Right atrium auricular region (tissue), 2 donors: ENCODE measurements at places on chromosomes 1 and 21. TPM values are rescaled to one million over a fixed set of nuclear protein-coding genes. Genes with fewer than 3 reads are reported as not detected.

DNA sequence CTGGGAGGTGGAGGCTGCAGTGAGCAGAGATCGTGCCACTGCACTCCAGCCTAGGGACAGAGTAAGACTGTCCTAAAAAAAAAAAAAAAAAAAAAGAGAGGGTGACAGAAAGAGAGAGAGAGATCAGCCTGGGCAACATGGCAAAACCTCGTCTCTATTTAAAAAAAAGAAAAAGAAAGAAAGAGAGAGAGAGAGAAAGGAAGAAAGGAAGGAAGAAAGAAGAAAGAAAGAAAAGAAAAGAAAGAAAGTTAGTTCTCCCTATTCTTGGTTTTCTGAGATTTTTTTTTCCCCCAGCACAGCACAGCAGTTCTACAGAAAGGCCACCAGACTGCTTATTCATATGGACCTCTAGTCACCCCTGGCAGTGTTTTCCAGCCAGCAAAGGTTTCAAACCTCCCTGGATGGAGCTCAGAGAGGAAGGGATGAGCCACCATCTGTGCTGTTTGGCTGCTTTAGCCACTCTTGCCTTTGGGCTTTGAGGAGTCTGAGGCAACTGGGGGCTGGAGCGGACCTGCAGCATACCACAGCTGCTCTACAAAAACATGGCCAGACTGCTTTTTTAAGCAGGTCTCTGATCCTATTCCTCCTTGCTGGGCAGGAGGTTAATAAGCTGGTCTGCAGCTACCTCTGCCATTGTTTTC, 10.6 kb downstream of the S100A6 start:
- no peaks in the 10 kb centered on the region for H3K27me3 ChIP-seq
- no peaks in the 10 kb centered on the region for H3K36me3 ChIP-seq
- DNase-seq, result no peak
- no peaks in the 10 kb centered on the region for H3K4me1 ChIP-seq

- no peaks in the 10 kb centered on the region for H3K36me3 ChIP-seq
- H3K27me3 ChIP-seq, result no peaks in the 10 kb centered on the region
- H3K4me1 ChIP-seq, result no peaks in the 10 kb centered on the region
- H3K4me3 ChIP-seq, result no peak overlapping the region
- peak; percentile 26 for DNase-seq
- no peak overlapping the region for H3K27ac ChIP-seq
Observed at GRCh38 chr1:245248231-245248731, 93.5 kb downstream of the KIF26B start.

- no peaks in the 10 kb centered on the region for H3K36me3 ChIP-seq
- H3K4me1 ChIP-seq, result peaks cover 67% of the 10 kb centered on the region
- no peak overlapping the region for H3K4me3 ChIP-seq
- peak overlapping the region; percentile 51 for H3K27ac ChIP-seq
Observed at GRCh38 chr1:93616996-93617669, 64.5 kb downstream of the BCAR3 start.

DNA sequence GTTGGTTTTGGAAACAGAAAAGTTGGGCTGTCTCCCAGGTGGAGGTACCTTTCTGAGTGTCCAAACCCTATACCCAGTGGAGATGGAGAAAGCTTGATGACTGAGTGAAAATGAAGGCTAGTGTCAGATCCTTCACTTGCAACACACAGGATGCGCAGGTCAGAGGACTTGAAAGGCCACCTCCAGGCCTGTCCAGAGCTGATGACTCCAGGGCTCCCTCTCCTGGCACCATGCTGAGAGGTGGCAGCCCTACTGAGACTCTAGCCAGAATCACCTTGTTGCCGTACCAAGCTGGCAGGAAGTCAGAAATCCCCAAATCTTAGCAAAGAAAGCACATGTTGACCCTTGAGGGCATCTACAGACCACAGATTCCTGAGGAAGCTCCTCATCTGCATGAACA, 16.4 kb downstream of the KNCN start:
- no peaks in the 10 kb centered on the region for H3K27me3 ChIP-seq
- H3K27ac ChIP-seq, result no peak overlapping the region
- H3K36me3 ChIP-seq, result no peaks in the 10 kb centered on the region
- no peaks in the 10 kb centered on the region for H3K4me1 ChIP-seq
- no peak overlapping the region for H3K4me3 ChIP-seq

Gene KRTAP19-3
- not detected for total RNA-seq
